ENCODE measurements at places on chromosomes 2 and 18.

GRCh38 chr2:37464067-37464466 lies 119.6 kb downstream of the QPCT start:
- DNase-seq, result no peak

- DNase-seq, result no peak
Observed at GRCh38 chr2:160634436-160634835, 140.8 kb upstream of the RBMS1 start.

GRCh38 chr18:2893676-2894075 lies 46.9 kb downstream of the EMILIN2 start:
- DNase-seq, result no peak

DNA sequence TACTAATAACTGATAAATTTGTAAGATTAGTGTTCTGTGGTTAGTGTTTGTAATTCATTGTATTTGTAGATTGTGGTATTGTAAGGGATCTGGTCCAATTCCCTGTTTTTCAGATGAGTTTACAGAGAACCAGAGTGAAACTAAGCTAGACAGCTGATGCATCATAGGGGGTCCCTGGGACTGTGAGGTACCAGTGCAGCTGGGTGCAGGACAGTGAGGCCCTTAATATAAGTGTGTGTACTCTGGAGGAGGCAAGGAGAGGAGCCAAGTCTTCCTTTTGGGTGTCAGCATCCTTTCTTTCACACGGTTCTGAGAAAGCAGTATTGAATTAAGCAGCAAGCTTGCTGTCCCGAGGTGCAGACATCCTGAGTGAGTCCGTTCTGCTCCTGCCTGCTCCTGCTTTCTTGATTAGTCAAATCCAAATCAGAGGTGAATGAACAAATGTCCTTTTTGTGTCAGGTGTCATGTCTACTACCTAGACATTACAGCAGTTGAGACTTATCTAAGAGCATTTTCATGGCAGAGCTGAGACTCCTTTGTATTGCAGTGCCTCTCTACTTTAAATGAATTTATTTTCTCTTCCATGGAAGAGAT lies 194.9 kb downstream of the MCFD2 start:
- DNase-seq, result no peak

DNA sequence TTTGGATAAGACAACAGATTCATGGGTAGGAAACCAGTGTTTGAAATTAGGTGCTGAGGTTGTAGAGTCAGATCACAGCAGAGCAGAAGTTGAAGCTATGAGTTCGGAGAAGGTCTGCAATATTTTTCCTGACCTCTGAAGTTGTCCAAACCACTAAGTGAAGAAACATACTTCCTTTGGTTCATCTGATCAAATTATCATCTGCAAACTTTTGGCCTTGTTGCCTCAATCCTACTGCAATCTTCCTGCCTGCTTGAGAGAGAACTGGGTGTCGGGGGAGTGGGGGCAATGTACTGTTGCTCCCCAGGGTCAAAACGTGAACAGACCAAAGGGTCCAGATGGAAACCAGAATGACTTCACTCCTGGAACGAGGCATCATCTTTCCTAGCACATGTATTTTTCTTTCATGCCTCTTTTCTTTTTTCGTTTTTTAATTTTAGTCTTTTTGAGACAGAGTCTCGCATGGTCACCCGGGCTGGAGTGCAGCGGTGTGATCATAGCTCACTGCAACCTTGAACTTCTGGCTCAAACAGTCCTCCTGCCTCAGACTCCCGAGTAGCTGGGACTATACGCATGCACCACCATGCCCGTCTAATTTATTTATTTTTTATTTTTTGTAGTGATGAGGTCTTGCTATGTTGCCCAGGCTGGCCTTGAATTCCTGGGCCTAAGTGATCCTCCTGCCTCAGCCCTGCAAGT lies 42.7 kb downstream of the RAB31 start:
- no peak for DNase-seq
